ENCODE measurements at places on chromosomes 1 and 21.

DNA sequence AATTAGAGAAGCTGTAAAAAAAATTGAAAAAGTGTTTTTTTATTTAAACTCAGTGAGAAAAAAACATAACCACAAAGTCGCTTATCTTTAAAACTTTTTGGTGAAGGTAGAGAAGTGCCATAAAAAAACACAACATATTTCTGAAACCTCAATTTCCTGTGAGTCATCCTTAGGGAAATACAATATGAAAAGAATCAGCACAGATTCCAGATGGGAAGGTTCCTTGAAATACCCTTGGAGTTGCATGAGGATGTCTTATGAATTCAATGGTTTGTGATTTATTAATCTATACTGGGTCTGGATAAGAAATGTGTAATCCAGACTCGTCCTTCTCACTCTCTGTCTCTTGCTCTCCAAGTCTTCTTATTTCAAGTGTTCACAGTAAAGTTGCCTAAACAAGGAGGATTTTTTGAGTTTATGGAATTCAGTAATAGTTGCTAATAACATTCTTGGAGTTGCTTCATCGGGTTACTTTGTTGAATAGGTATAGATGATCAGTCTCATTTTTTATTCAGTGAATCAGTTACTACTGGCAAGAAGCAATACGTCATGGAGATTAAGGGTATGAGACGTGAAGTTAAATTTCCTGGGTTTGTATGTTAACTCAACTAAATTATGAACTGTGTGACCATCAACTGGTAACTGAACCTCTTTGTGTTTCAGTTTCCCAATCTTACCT is 191.4 kb downstream of the KCNK2 start:
- no peak for DNase-seq

DNA sequence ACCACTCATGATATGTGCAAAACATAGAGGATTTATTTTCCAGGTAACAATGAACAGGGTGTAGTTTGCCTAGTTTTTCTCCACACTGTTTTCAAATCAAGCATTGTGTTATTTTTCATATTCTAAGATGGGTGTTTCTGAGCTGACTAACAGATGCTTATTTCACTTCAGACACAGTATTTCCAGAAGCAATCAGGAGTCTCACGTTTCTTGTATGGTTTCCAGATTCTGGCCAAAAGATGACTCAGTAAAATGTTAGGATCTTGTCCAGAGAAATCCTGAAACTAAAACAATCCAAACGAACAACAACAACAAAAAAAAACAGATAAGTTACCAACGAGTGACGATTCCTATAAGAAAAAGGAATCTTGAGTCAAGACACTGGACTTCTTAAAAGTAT is 5.3 kb downstream of the UTS2 start:
- DNase-seq = no peak

DNA sequence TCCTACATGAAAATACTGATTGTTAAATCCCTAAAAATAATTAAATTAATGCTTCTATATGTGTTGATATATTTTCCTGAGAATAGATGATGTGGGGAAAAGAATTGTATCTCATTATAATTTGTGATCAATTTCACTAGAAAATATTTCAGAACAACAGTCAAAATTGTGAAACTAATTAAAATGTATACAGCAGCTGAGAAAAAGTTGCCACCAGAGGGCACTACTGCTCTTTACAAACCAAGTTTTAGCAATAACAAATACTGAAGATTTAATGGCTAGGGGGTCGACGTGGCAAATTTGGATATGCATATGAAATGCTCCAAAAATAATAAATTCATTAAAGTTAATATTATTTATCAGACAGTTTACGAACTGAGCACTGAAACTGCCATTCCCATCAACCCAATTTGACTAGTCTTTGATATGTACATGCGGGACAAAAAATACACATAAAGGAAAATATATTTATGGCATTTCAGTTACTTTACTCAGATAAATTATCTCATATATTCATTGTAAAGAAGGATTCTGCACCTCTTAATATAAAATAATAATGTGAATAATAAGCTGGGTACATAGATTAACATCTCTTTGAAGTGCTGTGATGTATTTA is 96.3 kb upstream of the TMPRSS15 start:
- DNase-seq = peak; percentile 72

- DNase-seq = no peak
Measured at GRCh38 chr1:176745945-176746344, 283.0 kb downstream of the PAPPA2 start.

GRCh38 chr1:117511273-117511672 is 94.6 kb upstream of the TENT5C start:
- DNase-seq = no peak

DNA sequence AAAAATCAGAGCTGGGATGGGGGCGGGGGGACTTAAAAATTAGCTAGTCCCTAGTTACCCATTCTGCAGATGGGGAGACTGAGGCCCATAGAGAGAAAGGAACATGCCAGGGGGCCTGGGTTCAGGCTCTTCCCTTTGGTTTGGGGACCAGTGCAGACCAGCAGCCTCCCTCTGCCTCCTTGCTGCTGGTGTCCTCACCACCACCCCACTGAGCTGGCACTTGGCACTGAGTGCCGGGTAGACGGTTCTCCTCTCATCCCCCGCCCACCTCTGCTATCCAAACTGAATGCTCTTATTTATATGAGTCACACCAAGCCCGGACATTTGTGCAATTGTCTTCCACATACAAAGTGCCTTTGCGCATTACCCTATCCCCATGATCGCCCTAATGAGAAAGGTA is 39.2 kb downstream of the CAMK2N1 start:
- no peak for DNase-seq

DNA sequence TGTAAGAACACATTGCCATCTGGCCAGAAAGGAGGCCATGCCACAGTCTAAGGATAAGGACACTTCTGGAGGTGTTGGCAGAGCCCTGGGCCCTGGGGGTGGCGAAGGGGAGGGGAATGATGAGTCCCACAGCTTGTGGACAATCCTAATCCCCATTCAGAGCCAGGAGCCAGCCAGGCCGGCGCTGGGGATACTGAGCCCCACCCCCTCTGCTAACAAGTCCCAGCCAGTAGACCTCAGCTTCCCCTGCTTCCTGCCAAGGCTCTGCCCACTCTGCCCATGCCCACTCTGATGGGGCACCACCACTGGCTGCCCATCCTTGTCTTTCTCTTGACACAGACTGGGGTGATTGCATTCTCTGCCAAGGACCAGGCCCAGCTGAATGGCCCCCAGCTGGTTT is 71.9 kb downstream of the NAV1 start:
- no peak for DNase-seq

GRCh38 chr1:212482637-212483441 is 50.1 kb downstream of the NENF start:
- DNase-seq = no peak

- no peak for DNase-seq
Measured at GRCh38 chr1:13730291-13730690, 30.3 kb downstream of the PRDM2 start.

- no peak for DNase-seq
Measured at GRCh38 chr1:199422206-199422605, 605.3 kb upstream of the NR5A2 start.

DNA sequence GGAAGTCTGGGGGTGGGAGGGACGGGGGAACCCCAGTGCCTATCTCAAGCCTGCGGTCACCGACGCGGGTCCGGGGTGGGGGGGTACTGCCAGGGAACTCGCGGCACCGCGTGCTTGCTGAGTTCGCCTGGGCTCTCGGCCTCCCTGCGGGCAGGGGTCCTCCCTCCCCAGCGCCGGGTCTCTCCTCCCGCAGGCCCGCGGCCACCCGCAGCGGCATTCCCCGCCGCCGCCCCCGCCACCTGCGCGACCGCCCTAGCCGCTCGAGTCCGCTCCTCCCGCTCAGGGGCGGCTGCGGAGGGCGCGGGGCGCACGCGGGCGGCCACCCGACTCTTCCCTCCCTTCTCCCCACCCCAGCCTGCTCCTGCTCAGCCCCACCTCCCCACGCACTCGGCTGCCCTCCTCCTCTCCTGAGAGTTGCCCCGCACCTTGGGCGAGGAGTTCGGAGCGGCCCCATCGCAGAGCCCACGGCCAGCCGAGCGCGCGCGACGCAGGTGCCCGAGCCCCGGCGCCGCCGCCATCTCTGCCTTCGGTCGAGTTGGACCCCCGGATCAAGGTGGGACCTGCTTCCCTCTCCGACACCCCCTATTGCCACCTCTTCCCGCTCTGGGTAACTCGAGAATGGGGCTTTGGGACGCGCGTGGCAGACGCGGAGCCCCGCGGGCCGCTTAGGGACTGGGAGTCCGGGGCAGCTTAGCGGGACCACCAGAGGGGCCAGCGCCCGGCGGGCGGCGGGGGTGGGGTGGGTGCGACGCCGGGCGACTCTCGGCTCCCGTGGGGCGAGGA is 105.0 kb downstream of the LEPR start:
- no peak for DNase-seq

DNA sequence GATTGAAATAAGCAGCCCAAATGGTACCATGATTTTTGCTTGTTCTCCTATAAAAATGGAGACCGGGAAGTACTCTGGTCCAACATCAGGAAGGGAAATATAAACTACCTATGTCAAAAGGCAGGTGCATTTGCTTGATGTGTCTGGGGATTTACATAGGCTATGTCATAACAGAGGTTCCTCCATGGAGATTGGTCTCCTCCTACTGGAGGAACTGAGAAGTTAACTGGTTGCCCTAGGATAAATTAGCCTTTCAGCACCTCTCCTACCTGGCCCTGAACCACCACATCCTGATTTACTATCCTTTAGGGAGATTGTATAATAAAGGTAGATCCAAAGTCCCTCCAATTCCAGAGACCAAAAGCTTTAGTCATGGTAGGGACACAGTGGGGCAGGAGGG is 1109.3 kb upstream of the B3GALT2 start:
- peak; percentile 55 for DNase-seq

- peak; percentile 89 for DNase-seq
Measured at GRCh38 chr1:160085686-160086455, 4.5 kb downstream of the KCNJ9 start.

DNA sequence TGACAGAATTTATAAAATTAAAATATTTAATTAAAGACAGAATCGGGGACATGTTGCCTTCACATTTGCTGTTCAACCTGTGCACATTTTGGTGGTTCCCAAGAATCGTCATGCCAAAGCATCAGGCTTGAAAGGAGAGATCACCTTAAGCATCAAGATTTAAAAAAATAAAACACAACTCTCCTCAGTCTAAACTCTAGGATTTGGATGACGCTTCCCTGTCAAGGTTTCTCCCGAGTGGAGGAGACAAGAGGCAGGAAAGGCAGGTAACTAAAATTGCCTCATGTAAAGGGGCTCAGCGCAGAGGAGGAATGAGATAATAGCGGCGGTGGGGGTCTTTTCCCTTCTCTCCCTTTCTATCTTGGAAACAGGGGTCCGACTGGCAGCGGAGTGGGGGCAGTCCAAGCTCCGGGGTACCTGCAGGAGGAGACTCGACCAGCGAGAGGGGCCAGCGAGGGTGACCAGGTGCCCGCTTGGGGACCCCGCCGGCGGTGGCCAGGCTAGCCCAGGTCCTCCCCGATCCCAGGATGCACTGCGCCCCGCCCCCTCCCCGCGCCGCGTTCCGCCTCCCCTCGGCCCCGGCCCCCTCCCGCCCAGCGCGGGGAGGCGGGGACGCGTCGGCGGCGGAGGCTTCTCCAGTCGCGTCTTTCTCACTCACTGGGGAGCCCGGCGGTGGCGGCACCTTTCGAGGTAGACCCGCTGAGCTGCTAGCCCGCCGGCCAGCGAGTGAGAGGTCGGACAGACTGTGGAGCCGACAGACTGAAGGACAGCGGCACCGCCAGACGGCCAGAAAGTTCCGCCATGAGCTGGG is at the start of gene FNBP1L:
FNBP1L (plus strand) TSS at position 638 of the 811 bp plus-strand sequence; CDS start at position 802, 164 bp downstream.
- DNase-seq = peak; percentile 73

GRCh38 chr1:59828160-59828559 is 13.4 kb downstream of the HOOK1 start:
- DNase-seq = no peak

DNA sequence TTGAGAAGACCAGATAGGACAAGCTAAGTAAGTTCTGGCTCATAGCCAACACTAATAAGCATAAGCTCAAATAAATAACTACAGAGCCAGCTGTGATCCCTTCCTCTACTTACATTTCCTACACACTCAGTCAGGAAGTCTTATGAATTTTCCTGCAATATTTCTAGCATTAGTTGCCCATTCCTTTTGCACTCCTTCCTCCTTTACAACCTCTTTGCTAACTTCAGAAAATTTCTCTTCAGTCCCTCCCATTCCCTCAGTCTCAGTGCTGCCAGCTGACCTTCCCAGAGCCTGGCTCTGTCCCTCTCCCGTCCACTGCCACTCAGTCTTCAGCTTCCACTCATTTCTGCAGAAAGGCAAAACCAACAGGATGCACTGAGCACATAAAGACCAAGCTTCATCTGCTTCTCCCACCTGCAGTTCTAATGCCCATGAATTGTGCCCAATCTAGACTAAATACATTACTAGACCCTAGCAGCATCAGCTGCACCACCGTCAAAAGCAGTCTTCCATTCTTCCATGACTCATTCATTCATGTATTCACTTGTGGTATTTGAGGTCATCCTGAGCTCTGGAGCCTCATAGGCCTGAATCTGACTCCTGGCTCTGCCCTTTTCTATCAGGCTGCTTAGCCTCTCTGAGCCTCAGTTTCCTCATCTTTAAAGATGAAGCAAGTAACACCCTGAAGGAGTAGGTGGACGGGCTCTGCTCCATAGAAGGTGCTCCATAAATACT is 54.6 kb upstream of the SIPA1L2 start:
- DNase-seq = no peak

DNA sequence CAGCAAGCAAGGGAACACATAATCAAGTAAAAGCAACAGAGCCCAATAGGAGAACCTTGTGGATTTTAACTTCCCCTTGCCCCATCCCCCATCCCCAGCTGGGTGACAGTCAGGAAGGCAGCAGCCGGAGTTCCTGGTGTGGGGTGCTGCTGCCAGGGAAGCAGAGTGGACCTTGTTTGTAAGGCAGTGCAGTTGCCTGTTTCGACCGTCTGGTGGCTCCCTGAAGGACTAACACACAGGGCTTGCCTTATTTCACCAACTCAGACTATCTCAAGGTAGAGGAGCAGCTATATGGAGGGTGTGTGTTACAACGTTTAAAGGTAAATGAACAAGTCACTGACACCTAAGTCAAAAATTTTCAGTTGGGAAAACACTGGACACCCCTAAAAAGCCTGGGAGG is 6.6 kb downstream of the KRTAP10-8 start:
- no peak for DNase-seq

- no peak for DNase-seq
Measured at GRCh38 chr1:112093372-112093694, 103.9 kb upstream of the KCND3 start.

GRCh38 chr1:86913399-86913895 is 479 bp downstream of the SELENOF start:
- peak; percentile 48 for DNase-seq

- no peak for DNase-seq
Measured at GRCh38 chr1:227227761-227228160, 90.5 kb downstream of the CDC42BPA start.
